ENCODE measurements at places on chromosomes 3 and 15.

GRCh38 chr3:161212171-161212771, 8.8 kb upstream of the NMD3 start:
- DNase-seq, result no peak

- DNase-seq, result no peak
Measured at GRCh38 chr15:70053716-70054229, 43.9 kb downstream of the TLE3 start.

DNA sequence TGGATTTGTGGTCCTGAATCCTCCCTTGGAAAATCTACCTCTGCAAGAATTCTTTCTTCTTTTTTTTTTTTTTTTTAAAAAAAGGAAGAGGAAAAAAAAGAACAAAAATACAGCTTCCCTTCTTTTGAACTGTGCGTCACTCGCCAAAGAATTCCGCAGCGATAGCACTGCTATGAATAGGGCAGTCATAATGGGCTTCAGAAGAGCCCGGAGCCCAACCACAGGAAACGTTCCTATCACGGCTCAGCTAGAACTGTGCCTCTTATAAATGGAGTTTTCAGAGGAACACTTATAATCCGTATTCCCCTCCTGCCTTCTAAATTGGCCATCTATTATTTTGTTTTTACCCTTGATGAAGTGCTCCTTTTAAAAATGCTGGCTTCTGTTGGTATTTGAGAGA, 227.7 kb downstream of the ADAMTS17 start:
- no peak for DNase-seq

- no peak for DNase-seq
Measured at GRCh38 chr3:154227531-154227930, 96.8 kb downstream of the DHX36 start.

DNA sequence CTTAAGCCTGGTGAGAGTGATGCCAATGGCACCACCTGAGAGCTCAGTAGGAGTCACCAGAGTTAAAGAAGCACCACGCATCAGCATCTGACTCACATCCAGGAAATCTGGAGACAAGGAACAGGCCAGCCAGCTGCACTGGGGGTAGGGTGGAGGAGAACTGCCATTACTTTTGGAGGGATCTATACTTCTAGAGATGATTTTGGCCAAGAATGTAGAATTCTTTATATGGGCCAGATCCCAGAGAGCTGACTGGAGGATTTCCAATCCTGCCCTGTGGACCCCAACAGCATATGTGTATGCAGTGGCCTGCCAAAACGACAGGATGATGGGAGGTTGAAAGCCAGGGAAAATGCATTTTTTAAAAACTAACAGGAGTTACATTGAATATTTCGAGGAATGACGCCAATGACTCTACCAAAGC, 29.8 kb downstream of the CCR3 start:
- DNase-seq, result no peak

Data from stimulated activated naive B cell treated with anti-CD40 and anti-IgM and Interleukin-4, amounts not matched to agents 10 μg/mL and 1 μg/mL and 100 μg/mL, for 72 hours (primary cell).